ENCODE measurements at places on chromosomes 12 and 14. TPM values are rescaled to one million over a fixed set of nuclear protein-coding genes. Genes with fewer than 3 reads are reported as not detected.

- DNase-seq: no peak
These were observed 3.2 kb downstream of the AACS start for GRCh38 chr12:125068391-125068790.

DNA sequence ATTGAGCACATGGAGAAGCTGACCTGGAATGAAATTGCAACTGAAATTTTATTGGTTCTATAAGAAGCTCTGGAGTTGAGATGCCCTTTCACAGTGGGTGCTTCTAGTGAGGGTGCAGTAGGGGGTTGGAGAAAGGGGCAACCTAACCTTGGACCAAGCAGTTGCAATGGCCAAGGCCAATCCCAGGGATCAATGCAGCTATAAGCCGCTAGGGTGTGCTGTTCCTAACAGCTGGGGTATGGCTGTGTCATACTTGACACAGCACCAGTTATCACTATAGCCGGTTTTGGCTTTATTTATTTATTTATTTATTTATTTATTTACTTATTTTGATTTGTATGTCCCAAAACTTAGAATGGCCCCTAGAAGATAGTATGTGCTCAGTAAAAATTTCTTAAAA is 505.9 kb downstream of the FLRT2 start:
- DNase-seq: no peak

The HOXC10 gene
- polyA plus RNA-seq: 61.6 TPM

GRCh38 chr12:114747012-114747858 is 63.3 kb upstream of the TBX3 start:
- DNase-seq: no peak

The CCDC196 gene
- polyA plus RNA-seq: 0.23 TPM

The KRT8 gene
- polyA plus RNA-seq: 265 TPM

The BCL2L14 gene
- polyA plus RNA-seq: 0.24 TPM

DNA sequence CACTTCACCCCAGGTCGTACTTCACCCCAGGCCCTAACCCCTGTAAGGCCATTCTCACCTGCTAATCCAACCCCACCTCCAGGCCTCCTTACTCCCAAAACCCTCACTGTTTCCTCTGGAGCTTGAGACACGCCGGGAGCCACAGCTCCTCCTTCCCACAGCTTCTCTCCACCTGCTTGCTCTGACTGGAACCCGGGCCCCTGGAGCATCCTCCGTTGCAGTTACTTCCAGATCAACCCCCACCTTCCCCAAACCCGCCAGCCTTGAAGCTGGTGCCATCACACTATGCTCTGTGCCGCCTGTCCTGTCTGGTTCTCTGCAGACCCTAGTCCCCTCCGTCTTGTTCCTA is 34.6 kb upstream of the PPP2R5C start:
- no peak for DNase-seq

The DDN gene
- 85.8 TPM for polyA plus RNA-seq

GRCh38 chr12:115923851-115924250 is 353.6 kb downstream of the MED13L start:
- no peak for DNase-seq

GRCh38 chr12:126163984-126164383 is 1098.7 kb downstream of the AACS start:
- DNase-seq: no peak

Measured in right renal pelvis (tissue), 4 donors.